Naive thymus-derived CD4-positive, alpha-beta T cell (primary cell): ENCODE measurements at places on chromosomes 5 and 9.

DNA sequence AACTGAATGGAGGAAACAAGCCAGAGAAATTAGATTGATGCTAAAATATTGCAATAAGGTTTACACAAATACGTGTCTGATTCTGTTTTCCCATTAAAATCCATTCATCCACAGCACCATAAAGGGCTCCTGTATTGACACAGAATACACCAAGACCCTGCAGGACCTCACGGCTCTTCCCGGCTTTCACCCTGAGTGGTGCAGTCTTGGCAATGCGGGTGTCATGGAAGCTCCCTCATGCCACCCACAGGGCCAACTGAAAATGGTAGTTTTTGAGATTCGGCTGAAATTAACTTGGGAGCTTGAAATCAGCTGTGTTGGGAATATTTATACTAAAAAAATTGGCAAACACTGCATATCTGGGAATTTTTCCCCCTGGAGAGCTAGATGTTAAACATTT is 17.3 kb upstream of the EXOC3 start:
- no peak for DNase-seq

DNA sequence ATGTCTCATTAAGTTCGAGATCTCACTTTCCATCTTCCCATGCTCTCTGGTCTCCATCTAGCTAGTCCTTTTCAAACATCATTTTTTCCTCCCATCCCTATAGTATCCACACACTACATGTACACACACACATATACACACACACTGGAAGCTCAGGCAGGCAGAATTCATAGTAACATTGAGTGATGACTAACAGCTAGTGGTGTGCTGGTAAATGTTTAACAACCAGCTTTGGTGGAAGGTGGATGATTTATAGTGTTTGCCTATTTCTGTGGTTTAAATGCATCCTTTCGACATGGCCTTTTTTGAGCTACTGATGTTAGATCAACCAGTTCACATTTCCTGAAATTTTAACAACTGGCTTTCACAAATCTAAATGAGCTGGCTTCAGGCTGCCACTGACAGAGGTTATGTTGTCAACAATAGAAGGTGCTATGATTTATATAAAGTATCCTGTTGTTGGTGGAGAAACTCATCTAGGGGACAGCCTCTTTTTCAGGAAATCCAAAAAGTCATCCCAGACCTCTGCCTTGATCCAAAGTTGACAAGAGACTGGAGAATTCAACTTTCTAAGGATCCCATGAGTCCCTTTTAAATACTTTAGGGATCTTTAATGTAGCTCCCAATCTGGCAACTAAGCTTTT is 117.8 kb downstream of the CCDC192 start:
- DNase-seq = no peak

DNA sequence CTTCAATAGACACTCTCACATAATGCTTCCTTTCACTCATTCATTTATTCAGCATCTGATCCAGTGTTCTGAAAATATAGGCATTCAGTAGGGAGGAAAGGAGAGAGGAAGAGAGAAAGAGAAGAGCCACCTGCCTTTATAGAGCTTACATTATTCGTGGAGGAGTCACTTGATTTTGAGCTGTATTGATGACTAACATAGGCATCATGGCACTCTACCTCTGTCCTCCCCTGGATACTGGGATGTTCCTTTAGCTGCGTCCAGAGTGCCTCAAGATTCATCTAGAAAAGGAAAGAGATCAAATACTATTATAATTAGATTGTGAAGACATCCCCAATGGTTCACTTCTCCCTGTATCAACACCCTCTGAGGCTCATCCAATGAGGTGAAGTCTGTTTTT is 345.1 kb downstream of the SPATA31D1 start:
- DNase-seq = no peak

DNA sequence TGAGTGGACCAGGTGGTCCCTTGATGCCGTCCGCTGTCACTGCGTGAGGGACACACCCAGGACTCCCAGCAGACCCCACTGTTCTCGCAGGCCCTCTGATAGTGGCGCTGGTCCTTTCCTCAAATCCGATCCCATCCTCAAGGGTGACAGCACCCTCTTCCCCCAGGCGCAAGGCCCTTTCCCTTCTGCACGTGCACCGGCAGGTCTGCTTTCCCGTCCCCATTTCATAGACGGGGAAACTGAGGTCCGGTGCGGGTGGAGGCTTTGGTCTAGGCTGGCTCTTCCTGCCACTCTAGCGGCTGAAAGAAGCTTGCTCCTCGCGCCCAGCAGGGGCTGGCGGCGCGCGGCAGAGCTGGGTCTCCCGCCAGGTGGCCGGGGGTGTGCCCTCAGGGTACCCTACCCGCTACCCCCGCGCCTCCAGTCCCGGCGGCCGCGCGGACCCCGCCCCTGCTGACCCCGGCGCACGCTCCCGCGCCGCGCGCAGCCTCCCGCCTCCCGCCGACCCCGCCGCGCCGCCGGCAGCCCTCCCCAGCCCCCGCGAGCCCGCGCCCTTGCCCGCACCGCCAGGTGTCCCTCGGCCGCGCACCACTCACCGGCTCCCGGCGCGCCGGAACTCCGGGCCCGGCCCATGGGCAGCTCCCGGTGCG is 453 bp downstream of the RASGEF1C start:
- DNase-seq = no peak

DNA sequence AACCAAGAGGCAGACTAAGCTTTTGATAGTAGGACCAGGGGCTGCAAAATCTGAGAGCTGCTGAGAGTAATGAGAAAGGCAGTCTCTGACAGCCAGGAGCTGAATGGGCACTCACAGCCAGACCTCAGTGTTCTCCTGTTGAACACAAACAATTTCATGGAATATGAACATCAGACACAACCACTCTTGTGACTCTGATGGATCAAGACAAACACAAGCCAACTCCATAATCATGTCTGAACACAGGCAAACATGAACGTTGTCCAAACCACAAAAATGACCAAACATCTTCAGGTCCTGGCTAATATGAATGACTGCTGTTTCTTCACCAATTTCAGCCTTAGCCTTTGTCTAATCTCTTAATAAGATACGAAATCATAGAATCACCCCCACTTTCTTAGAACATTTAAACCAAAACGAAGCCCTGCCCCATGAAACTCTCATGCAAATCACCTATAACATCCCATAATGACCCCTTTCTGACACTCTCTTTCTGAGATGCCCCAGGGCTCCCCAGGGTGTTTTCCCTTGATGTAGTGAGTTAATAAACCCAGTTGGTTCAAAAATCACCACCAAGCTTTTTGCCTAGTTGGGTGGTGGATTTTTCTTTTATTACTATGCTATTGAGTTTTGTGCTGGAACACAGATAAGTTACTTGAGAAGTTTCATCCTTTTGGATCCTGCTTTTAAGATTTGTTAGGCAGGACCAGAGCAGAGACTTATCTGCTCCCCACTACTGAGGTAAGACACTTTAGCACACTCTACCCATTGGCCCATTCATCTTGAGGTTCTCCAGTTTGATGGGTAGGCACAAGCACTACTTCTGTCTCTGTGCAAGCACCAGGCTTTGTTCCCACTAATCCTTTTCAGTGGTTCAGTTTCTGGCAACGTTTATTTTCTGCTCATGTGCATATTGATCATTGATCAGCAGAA is 5.9 kb upstream of the ERAP2 start:
- no peak for DNase-seq

- no peak for DNase-seq
Measured at GRCh38 chr9:108515856-108516255, 339.9 kb downstream of the ACTL7B start.

DNA sequence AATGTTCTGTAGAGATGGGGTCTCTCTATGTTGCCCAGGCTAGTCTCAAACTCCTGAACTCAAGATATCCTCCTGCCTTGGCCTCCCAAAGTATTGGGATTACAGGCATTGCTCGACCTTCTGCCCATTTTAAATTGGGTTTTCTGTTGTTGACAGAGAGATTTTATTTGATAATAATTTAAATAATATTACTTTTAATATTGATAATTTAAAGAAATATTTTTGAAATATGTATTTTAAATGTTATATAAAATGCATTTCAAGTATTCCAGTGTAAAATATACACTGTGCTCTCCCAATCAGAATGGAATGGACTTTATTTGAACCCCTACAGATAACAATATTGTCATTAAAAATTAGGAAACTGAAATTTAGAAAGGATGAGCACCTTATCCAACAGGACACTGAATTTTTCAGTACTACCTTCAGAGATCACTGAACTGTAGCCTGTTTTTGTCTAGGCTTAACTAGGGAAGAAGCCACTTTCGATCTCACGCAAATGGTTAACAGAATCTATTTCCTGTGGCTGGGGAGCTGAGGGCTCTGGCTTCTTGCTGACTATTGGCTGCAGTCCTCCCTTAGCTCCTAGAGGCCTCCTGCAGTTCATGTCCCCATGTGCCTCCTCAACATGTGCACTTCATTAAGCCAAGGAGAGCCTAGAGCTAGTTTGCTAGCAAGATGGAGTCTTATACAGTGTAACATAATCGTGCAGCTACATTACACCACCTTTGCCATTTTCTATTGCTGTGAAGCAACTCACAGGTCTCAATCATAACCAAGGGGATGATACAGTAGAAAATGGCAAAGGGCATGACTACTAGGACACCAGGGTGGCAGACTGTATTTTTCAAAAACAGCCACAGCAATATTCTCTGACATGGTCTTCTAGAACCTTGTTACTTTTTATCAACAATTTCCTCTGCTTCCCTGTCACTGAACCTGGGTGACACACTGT is 150.0 kb downstream of the CDC42SE2 start:
- DNase-seq = no peak

DNA sequence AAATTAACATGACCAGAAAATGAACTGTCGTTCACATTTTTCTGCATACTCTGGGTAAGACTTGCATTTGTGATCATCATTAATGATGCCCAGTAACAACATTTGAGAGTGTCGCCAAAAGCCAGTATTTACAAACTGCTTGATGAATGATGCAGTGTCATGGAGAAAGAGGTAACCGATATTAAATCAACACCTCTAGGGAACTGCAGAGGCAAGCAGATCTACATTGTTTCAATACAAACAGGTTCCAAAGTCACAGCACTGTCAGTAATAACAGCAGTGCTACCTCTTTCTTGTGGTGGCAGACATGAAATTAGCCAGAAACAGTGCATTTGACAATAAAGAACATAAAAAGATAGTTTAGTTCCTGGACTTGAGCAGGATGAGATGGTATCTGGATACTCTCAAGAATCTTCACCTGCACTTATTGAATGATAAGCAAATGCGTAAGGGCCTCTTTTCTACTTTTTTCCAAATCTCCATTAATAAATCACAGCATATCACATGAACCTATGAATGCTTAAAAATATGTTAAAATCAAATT is 456.6 kb downstream of the ARHGEF28 start:
- DNase-seq = no peak

GRCh38 chr5:170144286-170145023 is 38.8 kb downstream of the FOXI1 start:
- no peak for DNase-seq
